ENCODE measurements at places on chromosomes 12 and 14.

- no peak for DNase-seq
Measured at GRCh38 chr12:5733136-5733755, 211.8 kb downstream of the ANO2 start.

- DNase-seq: no peak
Measured at GRCh38 chr14:29815016-29815674, 112.5 kb downstream of the PRKD1 start.

GRCh38 chr12:93043877-93044209, 114.7 kb upstream of the EEA1 start:
- no peak for DNase-seq

DNA sequence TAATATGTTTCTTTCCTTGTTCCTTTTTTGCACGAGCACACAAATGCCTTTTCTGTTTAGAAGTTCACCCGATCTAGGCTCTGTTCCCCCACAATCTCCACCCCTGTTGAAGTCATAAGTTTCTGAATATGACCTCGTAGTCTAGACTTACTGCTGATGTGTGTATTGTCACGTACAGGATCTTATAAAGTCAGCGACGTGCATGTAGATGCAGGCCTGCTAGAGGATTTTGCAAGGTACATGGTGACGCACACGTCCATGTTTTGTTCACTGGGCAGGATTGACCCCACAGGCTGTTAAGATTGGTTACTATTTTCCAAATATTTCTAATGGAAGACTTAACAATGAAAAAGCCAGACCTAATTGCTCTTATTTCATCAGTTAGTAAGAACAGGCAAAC, 46.2 kb upstream of the CCDC91 start:
- no peak for DNase-seq

- peak; percentile 15 for DNase-seq
Measured at GRCh38 chr14:60349663-60350365, 100.8 kb downstream of the PPM1A start.

GRCh38 chr14:99740411-99740810, 52.8 kb upstream of the EML1 start:
- no peak for DNase-seq

- DNase-seq: no peak
Measured at GRCh38 chr12:118982302-118982701, 961 bp downstream of the SRRM4 start.

- no peak for DNase-seq
Measured at GRCh38 chr12:120220838-120221575, 20.1 kb upstream of the RPLP0 start.

DNA sequence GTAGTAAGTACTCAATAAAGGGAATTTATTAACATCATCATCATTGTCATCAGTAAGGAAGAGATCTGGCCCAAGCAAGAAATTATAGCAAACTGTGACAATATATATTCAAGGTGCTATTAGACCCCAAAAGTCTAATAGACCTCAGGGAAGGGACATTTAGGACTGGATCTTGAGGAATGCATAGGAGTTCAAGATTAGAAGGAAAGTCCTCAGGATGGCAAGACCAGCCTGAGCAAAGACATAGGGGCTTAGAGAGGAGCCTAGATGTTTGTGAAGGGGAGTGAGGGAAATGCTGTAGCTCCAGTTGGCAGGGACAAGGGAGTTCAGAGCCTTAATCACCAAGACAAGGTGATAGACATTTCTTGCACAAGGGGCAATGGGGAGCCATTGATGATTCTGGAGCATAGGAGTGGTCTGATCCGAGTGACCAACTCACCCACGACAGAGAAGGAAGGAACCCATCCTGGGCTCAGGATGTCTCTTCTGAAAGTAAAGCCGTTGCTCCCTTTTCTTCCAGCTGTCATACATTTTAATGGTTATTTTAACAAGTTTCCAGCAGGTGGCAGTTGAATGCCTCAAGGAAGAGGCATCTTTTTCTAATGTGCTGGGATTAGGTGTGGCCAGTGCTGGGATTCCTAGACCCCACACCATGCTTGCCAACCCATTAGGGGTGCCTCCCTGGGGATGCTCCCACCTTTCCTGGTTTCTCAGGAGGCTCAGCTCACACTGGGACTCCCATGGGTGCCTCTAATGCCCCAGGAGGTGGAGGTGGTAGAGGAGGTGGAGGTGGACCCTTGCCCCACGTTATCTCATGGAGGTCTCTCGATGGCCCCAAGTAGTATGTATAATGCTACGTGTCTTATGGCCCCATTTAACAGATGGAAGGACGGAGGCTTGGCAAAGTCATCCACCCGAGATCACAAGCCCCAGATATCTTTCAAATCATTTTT, 37.8 kb downstream of the PHETA1 start:
- DNase-seq: no peak

GRCh38 chr12:118060301-118061010, 523 bp downstream of the WSB2 start:
- peak; percentile 69 for DNase-seq

DNA sequence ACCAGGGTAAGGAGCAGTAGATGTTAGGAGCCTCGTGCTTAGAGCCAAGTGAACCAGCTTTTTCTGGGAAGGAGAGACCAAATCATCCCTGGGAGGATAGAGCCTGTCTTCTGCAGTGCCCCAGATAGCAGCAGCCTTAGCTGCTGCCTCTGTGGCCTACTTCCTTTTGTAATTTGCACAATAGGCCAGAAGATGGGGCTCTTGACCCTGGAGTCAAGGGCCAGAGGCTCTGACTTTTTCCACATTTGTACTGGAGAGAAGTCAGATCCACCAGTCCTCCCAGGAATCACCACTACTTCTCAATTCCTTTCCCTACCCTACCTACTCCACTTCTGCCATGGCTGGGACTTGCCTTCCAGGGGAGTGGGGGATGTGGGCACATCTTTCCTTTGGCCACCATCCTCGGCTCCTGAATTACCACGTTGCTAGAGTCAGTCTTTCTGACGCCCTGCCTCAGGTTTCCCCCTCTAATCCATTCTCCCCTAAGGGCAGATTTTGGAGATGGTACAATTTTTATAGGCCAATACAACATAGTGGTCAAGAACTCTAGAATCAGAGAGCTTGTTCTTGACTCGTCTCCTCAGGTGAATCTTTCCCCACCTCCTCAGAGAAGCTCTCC, 3.3 kb upstream of the SLC4A8 start:
- peak; percentile 11 for DNase-seq

DNA sequence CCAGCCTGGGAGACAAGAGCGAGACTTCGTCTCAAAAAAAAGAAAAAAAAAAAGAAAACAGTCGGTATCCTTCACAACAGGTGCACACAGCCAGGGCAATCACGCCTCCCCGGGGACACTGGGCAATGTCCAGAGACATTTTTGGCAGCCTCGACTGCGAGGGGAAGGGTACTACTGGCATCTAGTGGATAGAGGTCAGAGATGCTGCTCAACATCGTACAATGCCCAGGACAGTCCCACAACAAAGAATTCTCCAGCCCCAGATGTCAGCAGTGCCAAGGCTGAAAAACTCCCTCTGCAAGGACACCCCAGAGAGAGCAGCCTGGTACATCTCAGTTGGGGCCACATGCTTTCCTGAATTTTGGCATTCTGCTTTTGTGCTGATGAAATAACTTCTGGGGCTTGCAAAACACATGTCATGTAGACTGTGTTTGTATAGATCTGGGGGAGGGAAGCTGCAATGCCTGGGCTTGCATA, 21.5 kb downstream of the ALDH2 start:
- no peak for DNase-seq

DNA sequence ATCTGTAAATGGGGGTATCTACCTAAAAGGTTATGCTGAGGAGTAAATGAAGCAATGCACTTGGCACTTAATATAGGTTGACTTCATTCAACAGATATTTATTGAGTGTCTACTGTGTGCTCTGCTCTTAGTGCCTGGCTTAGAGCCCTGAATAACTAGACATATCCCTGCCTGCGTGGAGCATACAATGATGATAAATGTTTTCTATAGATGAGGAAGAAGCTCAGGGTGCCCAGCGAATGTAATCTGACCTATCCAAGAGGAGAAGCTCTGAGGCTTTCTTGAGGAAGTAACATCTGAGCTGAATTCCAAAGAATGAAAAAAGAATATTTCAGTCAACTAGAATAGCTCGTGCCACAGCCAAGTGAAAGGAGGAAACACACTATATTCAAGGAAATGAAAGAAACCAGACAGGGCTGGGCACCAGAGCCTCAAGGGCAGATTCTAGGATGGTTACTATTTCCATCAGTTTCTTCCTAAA, 17.9 kb upstream of the HIGD1C start:
- DNase-seq: no peak

GRCh38 chr14:50734950-50735695, 67.0 kb upstream of the SAV1 start:
- no peak for DNase-seq

- no peak for DNase-seq
Measured at GRCh38 chr12:56237552-56237951, 7.7 kb downstream of the SLC39A5 start.

Measured in amygdala (tissue), 56 donors.